CD4-positive, CD25-positive, alpha-beta regulatory T cell (primary cell): ENCODE measurements at places on chromosomes 2 and 18.
A peak's percentile ranks its signal among the peaks of the same experiment; 100 is the strongest.

DNA sequence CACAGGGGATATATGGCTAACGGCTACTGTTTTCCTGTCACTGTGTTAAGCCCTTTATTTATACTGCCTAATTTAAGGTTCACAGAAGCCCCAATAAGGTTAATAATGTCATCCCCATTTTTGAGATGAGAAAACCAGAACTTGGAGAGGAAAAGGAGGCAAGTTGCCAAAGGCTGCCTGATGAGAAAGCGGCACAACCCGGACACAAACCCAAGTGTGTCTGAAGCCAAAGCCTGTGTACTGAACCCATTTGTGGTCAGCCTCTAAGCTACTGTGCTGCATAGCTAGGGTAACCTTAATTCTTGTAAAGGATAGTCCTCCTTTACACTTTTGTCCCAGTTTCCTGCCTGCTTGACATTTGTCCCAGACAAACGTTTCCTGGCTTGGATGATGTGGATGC lies 954.7 kb upstream of the FANCL start:
- no peaks in the 10 kb centered on the region for H3K4me1 ChIP-seq
- no peak overlapping the region for H3K4me3 ChIP-seq
- H3K36me3 ChIP-seq = no peaks in the 10 kb centered on the region
- no peak overlapping the region for H3K27ac ChIP-seq
- DNase-seq = no peak

DNA sequence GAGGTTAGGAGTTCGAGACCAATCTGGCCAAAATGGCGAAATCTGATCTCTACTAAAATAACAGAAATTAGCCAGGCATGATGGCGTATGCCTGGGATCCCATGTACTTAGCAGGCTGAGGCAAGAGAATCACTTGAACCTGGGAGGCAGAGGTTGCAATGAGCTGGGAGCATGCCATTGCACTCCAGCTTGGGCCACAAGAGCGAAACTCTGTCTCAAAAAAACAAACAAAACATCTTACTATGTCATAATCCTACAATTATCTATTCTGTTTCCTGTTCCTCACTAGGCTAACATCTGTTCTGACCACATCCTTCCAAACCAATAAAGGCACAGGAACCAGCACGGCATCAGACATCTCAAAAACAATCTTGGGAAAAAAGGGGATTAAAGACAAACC lies 361.8 kb upstream of the UBE2E3 start:
- H3K4me1 ChIP-seq = no peaks in the 10 kb centered on the region
- no peaks in the 10 kb centered on the region for H3K36me3 ChIP-seq
- no peaks in the 10 kb centered on the region for H3K27me3 ChIP-seq

GRCh38 chr2:198957181-198957580 lies 500.6 kb downstream of the SATB2 start:
- no peak overlapping the region for H3K4me3 ChIP-seq
- H3K4me1 ChIP-seq = no peaks in the 10 kb centered on the region
- no peak overlapping the region for H3K27ac ChIP-seq
- no peaks in the 10 kb centered on the region for H3K36me3 ChIP-seq

GRCh38 chr2:3827673-3828575 lies 124.5 kb downstream of the DCDC2C start:
- H3K36me3 ChIP-seq = no peaks in the 10 kb centered on the region
- H3K27me3 ChIP-seq = no peaks in the 10 kb centered on the region
- DNase-seq = no peak
- no peak overlapping the region for H3K4me3 ChIP-seq

GRCh38 chr2:228728961-228729360 lies 542.1 kb downstream of the PID1 start:
- no peak overlapping the region for H3K4me3 ChIP-seq
- H3K27me3 ChIP-seq = no peaks in the 10 kb centered on the region
- no peak for DNase-seq
- no peaks in the 10 kb centered on the region for H3K4me1 ChIP-seq

DNA sequence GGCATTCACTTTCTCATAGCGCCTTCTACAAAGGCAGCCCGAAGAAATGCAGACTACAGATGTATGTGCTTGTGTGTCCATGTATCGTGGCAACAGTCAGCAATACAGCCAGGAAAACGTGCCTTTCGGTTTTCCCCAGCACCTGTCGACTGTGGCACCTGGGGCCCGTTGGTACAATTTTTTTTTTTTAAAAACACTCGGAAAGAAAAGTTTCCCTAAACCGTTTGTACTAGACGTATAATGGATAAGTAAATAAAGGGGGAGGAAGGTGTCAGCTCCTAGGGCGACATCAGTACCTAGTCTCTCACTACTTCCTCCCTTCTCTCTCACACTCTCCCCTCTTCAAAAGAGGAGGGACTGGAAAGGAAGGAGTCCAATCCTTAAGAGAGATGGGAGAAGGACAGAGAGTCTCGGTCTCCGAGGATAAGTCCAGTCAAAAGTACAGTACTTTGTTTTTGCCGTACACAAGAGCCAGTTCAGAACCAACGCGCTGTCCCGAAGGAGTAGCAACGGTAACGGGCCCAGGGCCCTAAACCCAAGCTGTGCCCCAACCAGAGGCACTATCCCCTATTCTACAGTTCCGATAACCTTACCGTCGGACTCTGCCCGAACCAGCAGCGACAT lies 759 bp downstream of the PPP4R3B start:
- H3K4me3 ChIP-seq = peak overlapping the region; percentile 99
- H3K4me1 ChIP-seq = peaks cover 55% of the 10 kb centered on the region
- DNase-seq = peak; percentile 65
- H3K27ac ChIP-seq = peak overlapping the region; percentile 100
- H3K27me3 ChIP-seq = no peaks in the 10 kb centered on the region
- H3K36me3 ChIP-seq = peaks cover 35% of the 10 kb centered on the region

GRCh38 chr2:158232476-158232875 lies 130.8 kb downstream of the UPP2 start:
- no peak overlapping the region for H3K27ac ChIP-seq
- H3K4me1 ChIP-seq = no peaks in the 10 kb centered on the region
- no peaks in the 10 kb centered on the region for H3K27me3 ChIP-seq
- DNase-seq = no peak
- H3K4me3 ChIP-seq = no peak overlapping the region
- H3K36me3 ChIP-seq = no peaks in the 10 kb centered on the region

DNA sequence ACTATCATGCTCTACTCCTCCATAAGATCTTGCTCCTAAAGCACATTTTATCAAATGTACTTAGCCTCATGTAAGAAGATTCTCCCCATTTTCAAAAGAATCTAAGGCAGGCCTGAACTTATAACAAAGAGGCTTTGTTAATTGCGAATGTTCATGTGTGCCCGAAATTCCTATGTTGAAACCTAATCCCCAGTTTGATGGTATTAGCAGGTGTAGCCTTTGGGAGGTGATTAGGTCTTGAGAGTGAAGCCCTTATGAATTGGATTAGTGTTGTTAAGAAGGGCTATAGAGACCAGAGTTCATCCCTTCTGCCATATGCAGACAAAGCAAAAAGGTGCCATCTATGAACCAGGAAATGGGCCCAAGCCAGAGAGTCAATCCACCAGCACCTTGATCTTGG lies 234.5 kb downstream of the PAX3 start:
- H3K36me3 ChIP-seq = no peaks in the 10 kb centered on the region
- H3K27ac ChIP-seq = no peak overlapping the region
- DNase-seq = no peak

- DNase-seq = peak; percentile 66
- H3K4me3 ChIP-seq = peak overlapping the region; percentile 45
- H3K27me3 ChIP-seq = no peaks in the 10 kb centered on the region
- peaks cover 32% of the 10 kb centered on the region for H3K4me1 ChIP-seq
Measured at GRCh38 chr2:135948642-135949355, 36.6 kb downstream of the DARS1 start.

- H3K4me1 ChIP-seq = no peaks in the 10 kb centered on the region
- no peak for DNase-seq
- no peak overlapping the region for H3K27ac ChIP-seq
- H3K36me3 ChIP-seq = no peaks in the 10 kb centered on the region
- H3K27me3 ChIP-seq = no peaks in the 10 kb centered on the region
Measured at GRCh38 chr18:11676867-11677266, 12.2 kb upstream of the GNAL start.

DNA sequence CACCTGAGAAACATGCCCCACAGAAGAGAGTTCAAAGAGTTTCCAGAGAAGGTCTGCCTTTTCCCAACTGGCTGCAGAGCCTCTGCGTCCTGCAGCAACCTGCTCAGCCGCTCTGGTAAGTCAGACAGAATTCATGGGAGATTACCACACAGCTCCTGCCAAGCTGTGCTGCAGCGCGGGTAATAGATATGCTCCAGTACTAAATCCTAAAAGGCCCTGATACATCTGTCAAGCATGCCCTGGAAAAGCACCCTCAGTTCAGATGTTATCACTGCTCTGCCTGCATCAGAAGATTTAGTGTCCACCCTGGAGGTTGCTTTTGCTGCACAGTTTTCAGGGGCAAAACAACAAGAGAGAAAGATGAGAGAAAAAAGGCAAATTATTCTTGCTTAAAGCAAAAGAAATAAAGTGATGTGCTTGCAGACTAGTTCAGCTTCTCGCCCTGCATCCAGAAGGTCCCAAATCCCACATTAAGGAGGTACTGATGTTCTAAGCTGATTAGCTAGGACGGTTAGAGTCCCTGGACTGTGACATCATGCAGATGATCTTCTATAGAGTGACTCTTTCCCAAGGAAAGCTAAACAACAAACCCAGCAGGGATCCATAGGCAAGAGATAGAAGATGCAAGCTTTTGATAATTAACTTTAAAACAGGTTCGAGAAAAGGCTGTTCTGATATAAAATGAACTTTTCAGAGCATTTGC lies 488.6 kb downstream of the BCL11A start:
- no peak overlapping the region for H3K4me3 ChIP-seq
- no peaks in the 10 kb centered on the region for H3K4me1 ChIP-seq
- H3K36me3 ChIP-seq = no peaks in the 10 kb centered on the region
- no peaks in the 10 kb centered on the region for H3K27me3 ChIP-seq
- no peak for DNase-seq

- no peak overlapping the region for H3K4me3 ChIP-seq
- DNase-seq = no peak
- H3K36me3 ChIP-seq = no peaks in the 10 kb centered on the region
- no peaks in the 10 kb centered on the region for H3K27me3 ChIP-seq
- H3K27ac ChIP-seq = no peak overlapping the region
- H3K4me1 ChIP-seq = no peaks in the 10 kb centered on the region
Measured at GRCh38 chr2:236338495-236339184, 74.4 kb upstream of the ASB18 start.
